NCI-H1092 (cell line): ENCODE measurements at places on chromosomes 7 and 10.

DNA sequence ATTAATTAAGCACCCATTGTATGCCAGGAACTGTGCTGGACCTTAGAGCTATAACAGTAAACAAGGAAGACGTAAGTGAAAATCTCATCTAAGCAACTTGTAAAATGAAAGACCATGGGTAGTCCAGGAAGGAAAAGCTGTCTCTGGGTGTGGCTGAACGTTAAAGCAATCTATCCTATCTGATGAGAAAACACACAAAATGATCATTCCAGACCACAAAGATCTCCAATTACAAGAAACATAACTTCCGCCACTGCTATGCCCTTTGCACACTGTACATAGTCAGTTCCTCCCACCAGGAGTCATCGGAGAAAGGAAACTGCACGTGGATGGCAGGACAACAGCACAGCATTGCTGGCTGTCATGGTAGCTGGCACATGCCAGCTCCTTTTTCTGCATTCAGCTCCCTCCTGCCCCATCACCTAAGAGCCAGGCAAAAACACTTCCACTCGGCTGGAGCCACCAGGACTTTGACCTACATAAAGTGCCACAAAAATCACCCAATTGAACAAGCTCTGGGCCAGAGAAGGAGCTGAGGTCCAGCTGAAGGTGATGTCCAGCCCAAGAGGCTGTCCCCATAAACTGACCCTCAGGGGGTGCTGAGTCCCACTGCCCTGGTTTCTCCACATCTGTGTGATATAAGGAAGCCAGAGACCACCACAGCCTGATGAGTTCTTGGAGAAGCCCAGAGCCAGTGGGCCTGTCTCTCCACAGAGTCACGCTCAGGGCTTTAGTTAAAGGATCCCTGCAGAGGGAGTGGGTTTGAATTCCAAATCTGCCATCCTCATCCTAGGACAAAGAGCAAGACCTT is 56.4 kb downstream of the STEAP1B start:
- no peak for DNase-seq

DNA sequence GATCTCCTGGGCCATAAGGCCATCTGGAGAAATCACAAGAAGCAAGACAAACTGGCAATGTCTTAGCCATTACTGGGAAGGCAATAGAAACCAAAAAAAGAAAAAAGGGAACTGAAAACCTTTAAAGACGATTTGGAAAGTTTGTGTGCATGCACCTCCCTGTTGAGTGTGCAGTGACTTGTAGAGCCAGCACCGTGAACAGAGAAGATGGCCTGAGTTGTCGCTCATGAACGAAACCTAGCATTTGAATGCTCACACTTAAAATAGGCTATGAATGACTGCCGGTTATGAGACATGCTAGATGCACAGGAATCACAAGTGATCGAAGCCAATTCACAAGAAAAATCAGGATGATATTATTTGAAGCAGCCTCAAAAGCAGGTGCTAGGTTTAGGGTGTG is 151.3 kb upstream of the ADO start:
- DNase-seq = no peak

- DNase-seq = peak; percentile 30
These were observed 442 bp upstream of the LZTS2 start for GRCh38 chr10:100998991-100999741.

DNA sequence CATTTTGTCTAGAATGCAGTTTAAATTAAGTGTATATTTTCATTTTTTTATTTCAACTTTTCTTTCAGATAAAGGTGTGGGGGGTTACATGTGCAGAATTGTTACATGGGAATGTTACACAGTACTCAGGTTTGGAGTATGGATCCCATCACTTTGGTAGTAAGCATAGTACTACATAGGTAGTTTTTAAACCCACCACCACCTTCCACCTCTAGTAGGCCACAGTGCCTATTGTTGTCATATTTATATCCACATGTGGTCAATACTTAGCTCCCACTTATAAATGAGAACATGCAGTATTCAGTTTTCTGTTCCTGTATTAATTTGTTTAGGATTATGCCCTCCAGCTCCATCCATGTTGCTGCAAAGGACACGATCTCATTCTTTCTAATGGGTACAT is 200.6 kb downstream of the CCDC7 start:
- DNase-seq = no peak

- DNase-seq = no peak
These were observed 13.1 kb downstream of the AVPI1 start for GRCh38 chr10:97673736-97674525.

DNA sequence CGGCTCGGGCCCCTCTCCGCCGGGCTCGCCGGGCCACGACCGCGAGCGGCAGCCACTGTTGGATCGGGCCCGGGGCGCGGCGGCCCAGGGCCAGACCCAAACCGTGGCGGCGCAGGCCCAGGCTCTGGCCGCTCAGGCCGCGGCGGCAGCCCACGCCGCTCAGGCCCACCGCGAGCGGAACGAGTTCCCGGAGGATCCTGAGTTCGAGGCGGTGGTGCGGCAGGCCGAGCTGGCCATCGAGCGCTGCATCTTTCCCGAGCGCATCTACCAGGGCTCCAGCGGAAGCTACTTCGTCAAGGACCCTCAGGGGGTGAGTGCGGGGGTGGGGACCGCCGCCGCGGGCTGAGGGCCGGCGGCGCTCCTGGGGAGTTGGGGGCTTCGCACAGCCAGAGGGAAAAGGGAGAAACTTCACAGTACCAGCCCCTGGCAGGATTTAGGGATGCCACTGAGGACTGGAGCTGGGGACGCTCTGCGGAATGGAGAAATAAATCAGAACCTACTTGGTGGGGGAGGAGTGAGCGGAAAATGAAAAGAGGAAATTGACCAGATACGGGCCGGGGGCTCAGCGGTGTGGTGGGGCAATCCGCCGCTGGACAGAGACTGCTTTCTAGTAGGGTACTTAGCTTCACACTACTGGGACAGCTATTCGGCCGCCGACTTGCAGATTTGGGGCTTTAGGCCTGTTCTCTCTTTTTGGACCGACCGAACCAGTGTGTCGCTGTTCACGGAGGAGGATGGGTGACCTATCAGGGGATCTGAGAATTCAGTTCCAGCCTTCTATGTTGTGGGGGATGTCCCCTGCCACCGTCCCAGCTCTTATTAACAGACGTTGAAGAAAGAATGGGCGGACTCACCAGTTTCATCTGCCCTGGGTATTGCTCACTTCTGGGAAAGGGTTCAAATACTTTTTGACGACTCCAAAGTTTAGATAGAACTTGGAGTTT is 669 bp downstream of the PI4K2A start:
- DNase-seq = no peak

DNA sequence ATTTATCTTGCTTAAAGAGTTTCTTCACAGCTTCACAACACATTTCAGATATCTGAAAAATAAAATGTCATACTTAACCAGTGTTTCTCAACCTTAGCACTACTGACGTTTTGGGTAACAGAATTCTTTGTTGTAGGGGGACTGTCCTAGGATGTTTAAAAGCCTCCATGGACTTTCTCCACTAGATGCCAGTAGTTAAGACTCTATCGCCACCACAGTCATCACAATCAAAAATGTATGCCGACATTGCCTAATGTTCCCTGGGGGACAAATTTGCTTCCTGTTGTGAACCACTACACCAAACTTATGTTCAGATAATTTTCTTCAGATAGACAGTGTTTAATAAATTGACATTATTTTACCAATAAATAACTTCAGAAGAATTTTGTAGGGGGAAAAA is 13.4 kb downstream of the NOC3L start:
- no peak for DNase-seq

- no peak for DNase-seq
These were observed 203.2 kb downstream of the ARL4A start for GRCh38 chr7:12890586-12890985.

GRCh38 chr10:120613180-120613579 is 156.2 kb downstream of the PLPP4 start:
- no peak for DNase-seq

DNA sequence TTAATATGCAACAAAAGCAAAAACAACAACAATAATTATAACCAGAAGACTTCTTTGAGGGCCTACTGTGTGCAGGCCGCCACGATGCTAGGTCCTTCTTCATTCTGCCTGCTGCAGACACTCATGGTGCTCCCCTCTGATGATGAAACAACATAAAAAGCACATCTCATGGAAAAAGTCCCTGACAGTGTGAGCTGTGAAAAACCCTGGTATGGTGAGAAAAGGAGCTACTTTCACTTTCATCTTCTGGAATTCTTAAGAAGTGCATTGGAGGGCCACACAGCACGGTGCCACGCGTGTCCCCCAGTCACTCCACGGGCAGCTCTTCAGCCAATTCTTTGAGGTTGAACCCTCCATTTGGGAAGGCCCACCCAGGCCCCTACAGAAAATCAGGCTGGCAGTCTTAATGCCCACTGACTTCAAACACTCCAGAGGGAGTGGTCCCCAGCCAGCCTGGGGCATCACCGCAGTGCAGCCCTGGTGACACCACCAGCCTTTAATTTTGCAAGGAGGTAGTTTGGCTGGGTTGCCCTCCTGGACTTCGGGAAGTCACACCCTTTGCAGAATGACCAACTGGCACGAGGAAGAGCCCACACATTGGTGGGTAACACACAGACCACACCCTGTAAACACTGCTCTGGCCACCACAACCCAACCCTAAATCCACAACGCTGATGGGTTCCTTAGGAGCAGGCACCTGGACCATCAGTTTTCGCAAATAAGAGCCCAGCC is 7.7 kb downstream of the KCNMA1 start:
- no peak for DNase-seq

DNA sequence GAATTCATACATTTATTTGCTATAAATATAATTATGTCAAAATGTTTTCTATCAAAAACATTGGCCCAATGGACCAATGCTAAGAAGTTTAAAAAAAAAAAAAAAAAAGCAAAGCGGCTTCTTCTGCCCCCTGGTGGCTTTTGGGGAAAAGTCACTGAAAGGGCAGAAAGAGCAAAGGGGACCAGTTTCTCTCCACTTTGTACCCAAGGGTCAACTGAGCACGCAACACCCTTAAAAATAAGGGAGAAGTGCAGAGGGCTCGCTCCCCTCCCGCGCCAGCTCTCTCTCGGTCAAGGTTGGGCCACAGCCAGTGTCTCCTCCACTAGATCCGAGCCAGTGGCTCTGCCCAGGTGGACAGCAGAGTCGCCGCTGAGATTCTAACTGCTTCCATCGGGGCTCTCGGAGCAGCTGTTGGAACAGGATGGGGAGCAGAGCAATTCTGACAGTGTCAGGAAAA is 136.4 kb upstream of the FGFR2 start:
- DNase-seq = peak; percentile 8

GRCh38 chr7:128777156-128778123 is 1.8 kb upstream of the OPN1SW start:
- DNase-seq = no peak

DNA sequence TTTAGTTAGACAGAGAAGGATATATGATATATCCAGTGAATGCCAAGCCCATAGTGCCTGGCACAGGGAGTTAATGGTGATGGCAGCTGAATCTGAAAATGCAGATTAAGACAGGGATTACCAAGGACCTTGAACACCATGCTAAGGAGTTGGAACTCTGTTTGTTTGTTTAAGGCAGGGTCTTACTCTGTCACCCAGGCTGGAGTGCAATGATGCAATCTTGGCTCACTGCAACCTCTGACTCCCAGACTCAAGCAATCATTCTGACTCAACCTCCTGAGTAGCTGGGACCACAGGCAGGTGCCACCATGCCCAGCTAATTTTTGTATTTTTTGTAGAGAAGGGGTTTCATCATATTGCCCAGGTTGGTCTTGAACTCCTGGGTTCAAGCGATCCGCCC is 1.6 kb downstream of the AKR1D1 start:
- no peak for DNase-seq

DNA sequence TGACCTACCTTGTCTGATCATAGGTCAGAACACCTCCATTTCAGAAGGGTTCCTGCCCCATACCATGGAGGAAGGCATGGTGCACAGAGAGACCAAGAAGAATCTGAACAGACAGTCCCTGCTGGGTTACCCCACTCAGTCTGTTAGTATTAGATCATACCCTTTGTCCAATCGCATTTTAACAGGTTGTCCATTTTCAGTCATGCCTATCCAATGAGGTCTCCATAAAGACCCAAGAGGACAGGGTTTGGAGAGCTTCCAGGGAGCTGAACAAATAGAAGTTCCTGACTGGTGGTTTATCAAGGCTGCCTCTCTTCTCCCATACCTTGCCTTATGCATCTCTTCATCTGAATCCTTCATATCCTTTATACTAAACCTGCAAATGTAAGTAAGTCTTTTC is 21.2 kb upstream of the SLC16A12 start:
- DNase-seq = no peak

- no peak for DNase-seq
These were observed 57.1 kb upstream of the RHOBTB1 start for GRCh38 chr10:61000769-61001730.

GRCh38 chr7:34823650-34824258 is 165.7 kb downstream of the NPSR1 start:
- DNase-seq = peak; percentile 61

GRCh38 chr10:48564466-48565160 is 40.3 kb downstream of the ARHGAP22 start:
- no peak for DNase-seq

DNA sequence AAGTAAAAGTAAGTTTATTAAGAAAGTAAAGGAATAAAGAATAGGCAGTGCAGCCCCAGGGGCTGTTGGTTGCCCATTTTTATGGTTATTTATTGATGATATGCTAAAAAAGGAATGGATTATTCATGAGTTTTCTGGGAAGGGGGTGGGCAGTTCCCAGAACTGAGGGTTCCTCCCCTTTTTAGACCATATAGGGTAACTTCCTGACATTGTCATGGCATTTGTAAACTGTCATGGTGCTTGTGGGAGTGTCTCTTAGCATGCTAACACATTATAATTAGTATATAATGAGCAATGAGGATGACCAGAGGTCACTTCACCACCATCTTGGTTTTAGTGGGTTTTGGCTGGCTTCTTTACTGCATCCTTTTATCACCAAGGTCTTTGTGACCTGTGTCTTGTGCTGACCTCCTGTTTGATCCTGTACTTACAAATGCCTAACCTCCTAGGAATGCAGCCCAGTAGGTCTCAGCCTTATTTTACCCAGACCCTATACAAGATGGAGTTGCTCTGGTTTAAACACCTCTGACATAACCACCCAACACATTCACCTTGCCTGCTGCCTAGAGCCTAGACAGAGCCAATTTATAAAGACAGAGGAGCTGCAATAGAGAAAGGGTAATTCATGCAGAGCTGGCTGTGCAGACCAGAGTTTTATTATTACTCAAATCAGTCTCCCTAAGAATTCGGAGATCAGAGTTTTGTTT is 10.9 kb upstream of the ERCC6 start:
- DNase-seq = no peak

- no peak for DNase-seq
These were observed 168.3 kb downstream of the MYOF start for GRCh38 chr10:93313798-93314197.

GRCh38 chr7:107021600-107021999 is 22.9 kb upstream of the PRKAR2B start:
- DNase-seq = no peak

- DNase-seq = no peak
These were observed 14.3 kb downstream of the ZMIZ2 start for GRCh38 chr7:44762726-44763522.

DNA sequence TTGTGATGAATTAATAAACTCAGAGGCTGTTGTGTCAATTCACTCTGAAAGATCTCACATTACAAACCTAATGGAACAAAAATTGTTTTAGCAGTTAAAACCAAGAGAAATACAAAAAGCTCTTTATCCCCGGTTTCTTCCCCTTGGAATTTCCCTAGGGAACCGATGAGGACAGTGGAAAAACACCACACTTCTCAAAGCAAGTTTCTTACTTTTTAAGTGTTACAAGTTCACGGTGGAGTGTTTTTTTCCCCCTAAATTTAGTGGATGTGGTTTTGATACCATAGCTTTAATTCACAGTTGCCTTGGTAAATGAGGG is 10.3 kb downstream of the BAMBI start:
- no peak for DNase-seq

- no peak for DNase-seq
These were observed 16.1 kb downstream of the PCBD1 start for GRCh38 chr10:70872291-70872690.

GRCh38 chr7:110534241-110534931 is 556.5 kb upstream of the LRRN3 start:
- DNase-seq = no peak
